ENCODE measurements at places on chromosomes 7 and 10. TPM values are rescaled to one million over a fixed set of nuclear protein-coding genes. Genes with fewer than 3 reads are reported as not detected.
A peak's percentile ranks its signal among the peaks of the same experiment; 100 is the strongest.

DNA sequence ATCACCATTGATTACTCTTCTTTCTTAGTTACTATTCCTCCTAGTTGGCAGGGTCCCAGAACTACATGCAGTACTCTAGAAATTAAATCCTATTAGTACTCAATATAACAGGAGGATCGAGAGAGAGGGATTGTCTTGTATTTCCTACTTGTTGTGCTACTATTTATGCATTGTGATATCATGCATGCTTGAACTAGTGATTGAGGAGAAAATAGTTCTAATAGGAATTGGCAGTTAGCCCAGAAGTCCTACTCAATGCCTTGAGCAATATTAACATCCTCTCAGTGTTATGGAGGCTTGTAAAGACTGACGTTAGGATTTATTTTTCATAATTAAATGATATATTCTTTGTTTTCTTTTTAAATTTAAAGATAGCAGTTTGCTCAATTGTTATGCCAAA, 67.4 kb downstream of the FOXP2 start:
- DNase-seq: no peak

GRCh38 chr7:34342387-34342786, 315.6 kb upstream of the NPSR1 start:
- no peak for DNase-seq

- DNase-seq: no peak
These were observed 46.1 kb downstream of the SEPTIN7 start for GRCh38 chr7:35846816-35847412.

DNA sequence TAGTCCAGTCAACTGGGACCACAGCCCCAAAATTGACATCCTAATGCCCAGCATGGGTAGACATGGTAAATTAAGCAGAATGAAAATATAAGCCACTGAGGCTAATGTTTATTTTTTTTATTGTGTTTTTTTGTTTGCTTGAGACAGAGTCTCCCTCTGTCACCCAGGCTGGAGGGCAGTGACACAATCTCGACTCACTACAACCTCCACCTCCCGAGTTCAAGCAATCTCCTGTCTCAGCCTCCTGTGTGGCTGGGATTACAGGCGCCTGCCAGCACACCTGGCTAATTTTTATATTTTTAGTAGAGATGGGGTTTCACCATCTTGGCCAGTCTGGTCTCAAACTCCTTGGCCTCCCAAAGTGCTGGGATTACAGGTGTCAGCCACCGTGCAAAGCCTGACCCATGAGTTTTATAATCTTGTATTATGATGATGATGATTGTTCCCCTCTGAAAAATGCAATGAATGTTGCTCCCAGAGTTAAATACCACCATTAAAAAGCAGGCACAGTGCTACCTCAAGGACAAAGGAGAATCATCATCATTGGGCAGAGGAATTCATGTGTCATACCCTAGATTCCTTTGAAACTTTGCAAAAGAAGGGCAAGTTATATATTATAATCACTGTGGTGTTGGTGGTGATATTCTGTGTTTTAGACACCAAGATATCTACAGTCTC, 228.0 kb downstream of the PARD3 start:
- DNase-seq: no peak

- DNase-seq: no peak
These were observed 425.8 kb upstream of the AUTS2 start for GRCh38 chr7:69172357-69173077.

DNA sequence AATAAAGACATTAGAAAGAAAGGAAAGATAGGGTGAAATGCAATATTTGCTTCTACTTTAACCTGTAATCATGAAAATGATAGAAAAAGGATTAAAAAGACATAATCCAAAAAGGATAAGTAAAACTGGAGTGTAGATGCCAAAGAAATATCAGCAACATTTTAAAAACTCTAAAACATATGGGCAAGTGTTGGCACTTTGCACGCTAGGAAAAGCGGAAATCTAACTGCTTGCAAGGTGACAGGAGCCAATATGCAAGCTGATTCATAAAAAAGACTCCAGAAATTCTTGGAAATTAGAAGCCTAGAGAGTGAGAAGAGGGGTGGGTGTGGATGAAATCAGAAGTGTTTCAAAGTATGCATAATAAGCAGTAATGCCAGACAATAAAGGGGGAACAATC, 161.1 kb downstream of the SEMA3E start:
- DNase-seq: no peak

- no peak for DNase-seq
These were observed 26.4 kb upstream of the KLF6 start for GRCh38 chr10:3811291-3811870.

GRCh38 chr7:25314094-25314730, 85.9 kb upstream of the NPVF start:
- DNase-seq: no peak

- DNase-seq: peak; percentile 30
These were observed 145.6 kb upstream of the SEMA3C start for GRCh38 chr7:81064426-81064825.

- DNase-seq: peak; percentile 70
These were observed 4.6 kb downstream of the BMI1 start for GRCh38 chr10:22325272-22326144.

DNA sequence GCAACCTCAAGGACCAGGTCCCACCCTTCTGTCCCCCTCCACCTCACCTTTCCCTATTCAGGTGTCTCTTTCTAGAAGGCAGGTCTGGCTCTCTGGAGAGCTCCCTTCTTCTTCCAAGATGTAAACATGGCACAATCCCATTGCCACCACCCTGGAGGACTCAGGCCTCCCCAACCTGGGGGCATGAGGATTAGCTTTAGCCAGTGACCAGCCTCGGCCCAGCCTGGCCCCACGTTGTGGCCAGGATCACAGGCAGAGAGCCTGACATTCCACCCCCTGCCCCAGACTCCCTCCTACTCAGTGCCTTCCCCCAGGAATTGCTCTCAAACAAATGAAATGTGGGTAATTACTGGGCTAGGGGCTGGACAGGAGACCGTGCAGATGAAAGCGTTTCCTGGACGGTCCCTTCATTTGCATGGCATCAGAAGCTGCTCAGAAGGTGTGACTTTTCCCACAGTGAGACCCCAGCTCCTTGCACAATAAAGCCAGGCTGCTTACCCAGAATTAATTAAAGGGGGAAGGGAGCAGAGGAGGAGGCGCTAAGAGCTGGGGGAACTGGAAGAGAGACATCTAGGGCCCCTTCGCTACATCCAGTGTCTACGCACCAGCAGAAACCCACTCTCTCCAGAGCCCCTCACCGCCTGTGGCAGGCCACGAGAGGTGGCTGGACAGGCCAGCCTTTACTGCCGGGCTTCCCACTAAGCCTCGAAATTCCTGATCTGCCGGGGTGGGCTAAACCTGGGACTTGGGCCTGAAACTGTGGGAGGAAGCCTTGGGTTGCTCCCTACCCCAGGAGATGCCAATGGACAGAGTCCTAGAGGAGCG, 7.7 kb downstream of the FGF8 start:
- DNase-seq: no peak

DNA sequence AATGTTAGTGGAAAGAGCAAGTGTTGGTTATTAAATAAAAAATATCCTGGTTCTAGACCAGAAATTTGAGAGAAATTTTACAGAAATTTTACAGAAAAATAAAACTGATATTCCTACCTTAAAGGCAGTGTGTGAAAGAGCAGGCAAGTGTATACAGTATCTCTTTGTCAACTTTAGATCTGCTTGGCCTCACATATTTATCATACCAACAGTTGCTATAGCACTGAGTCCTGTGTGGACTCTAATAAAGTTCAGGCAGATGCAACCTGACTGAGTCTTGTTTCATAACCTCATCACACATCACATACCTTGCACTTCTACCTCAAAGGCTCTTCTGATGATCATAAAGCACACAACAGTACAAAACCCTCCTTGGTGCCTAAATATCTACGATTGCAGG, 552.4 kb upstream of the PCDH15 start:
- DNase-seq: no peak

ATOH7 gene
- total RNA-seq: 0.86 TPM

MARVELD1 gene
- total RNA-seq: 12.2 TPM

FAM25A gene
- total RNA-seq: not detected

ITPRID1 gene
- not detected for total RNA-seq

KCND2 gene
- 1.2 TPM for total RNA-seq

OPALIN gene
- total RNA-seq: not detected

LRRN3 gene
- total RNA-seq: 6.3 TPM
